Left lung (tissue), 14 donors: ENCODE measurements at places on chromosomes 3 and 15. TPM values are rescaled to one million over a fixed set of nuclear protein-coding genes. Genes with fewer than 3 reads are reported as not detected.

GRCh38 chr3:53346514-53346913, 829 bp downstream of the DCP1A start:
- peak overlapping the region; percentile 94 for H3K27ac ChIP-seq
- peaks cover 9% of the 10 kb centered on the region for H3K4me1 ChIP-seq
- H3K36me3 ChIP-seq = peaks cover 30% of the 10 kb centered on the region
- H3K4me3 ChIP-seq = peak overlapping the region; percentile 71

DNA sequence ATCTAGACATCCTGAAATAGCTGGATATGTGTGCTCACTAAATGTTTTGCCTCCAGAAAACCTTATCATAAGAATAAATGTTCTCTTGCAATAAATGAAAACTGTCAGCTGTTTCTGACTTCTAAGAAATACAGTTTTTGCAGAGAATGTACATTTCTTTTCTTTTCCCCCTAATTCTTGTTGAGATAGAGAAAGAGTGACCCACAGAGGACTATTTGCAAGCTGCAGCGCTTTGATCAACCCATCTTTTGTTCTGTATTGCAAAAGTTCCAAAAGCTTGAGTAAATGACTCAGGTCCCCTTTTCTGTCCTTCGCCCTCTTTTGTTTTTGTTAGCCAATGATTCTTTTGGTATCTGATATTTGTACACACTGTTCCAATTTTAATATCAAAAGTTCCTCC, 141.9 kb downstream of the BBX start:
- H3K27ac ChIP-seq = no peak overlapping the region
- H3K27me3 ChIP-seq = no peaks in the 10 kb centered on the region
- H3K4me3 ChIP-seq = no peak overlapping the region

Gene ABHD17C
- total RNA-seq = 32.2 TPM

DNA sequence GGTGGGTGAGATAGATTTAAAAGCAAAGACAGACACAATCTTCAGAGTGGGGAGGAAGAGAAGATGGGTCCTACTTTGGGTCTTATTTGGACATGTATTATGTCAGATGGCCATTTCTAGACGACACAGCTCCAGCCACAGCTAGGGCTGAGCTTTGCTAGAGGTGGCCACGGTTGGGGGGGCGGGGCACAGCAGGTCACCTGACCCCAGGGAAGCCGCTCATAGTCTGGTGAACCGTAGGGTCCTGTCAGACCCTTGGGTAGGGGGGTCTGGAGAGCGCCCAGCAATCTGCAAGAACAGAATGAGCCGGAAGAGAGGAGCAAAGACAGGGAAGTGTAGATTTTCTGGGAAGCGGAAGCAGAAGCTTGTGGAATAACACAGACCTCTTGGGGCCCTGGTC, 6.6 kb downstream of the EPB42 start:
- no peak overlapping the region for H3K4me3 ChIP-seq
- DNase-seq = no peak
- H3K27me3 ChIP-seq = peaks cover 14% of the 10 kb centered on the region
- no peaks in the 10 kb centered on the region for H3K36me3 ChIP-seq
- no peaks in the 10 kb centered on the region for H3K4me1 ChIP-seq

Gene CLDN18
- 354 TPM for total RNA-seq

- no peaks in the 10 kb centered on the region for H3K36me3 ChIP-seq
- H3K4me3 ChIP-seq = no peak overlapping the region
- no peaks in the 10 kb centered on the region for H3K27me3 ChIP-seq
- no peak overlapping the region for H3K27ac ChIP-seq
Measured at GRCh38 chr3:183350164-183350563, 78.3 kb downstream of the MCF2L2 start.

Gene PATL2
- total RNA-seq = 1.7 TPM

GRCh38 chr15:57948351-57949289, 116.9 kb downstream of the ALDH1A2 start:
- no peak overlapping the region for H3K27ac ChIP-seq
- H3K27me3 ChIP-seq = no peaks in the 10 kb centered on the region
- no peaks in the 10 kb centered on the region for H3K4me1 ChIP-seq
- no peak overlapping the region for H3K4me3 ChIP-seq

GRCh38 chr3:71078199-71078598, 505.3 kb downstream of the FOXP1 start:
- H3K27ac ChIP-seq = no peak overlapping the region
- no peak overlapping the region for H3K4me3 ChIP-seq
- H3K27me3 ChIP-seq = no peaks in the 10 kb centered on the region
- DNase-seq = no peak
- H3K4me1 ChIP-seq = peaks cover 16% of the 10 kb centered on the region

DNA sequence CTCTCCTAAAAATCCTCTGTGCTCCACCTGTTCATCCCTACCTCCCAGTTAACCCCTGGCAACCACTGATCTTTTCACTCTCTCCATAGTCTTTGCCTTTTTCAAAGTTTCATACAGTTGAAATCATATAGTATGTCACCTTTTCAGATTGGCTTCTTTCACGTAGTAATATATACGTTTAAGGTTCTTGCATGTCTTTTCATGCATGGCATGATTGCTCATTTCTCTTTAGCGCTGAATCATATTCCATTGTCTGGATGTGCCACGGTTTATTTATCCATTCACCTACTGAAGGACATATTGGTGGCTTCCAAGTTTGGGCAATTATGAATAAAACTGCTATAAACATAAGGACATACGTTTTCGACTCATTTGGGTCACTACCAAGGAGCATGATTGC, 28.7 kb downstream of the GLCE start:
- no peaks in the 10 kb centered on the region for H3K27me3 ChIP-seq
- H3K36me3 ChIP-seq = no peaks in the 10 kb centered on the region
- no peak overlapping the region for H3K4me3 ChIP-seq
- no peak overlapping the region for H3K27ac ChIP-seq
- peaks cover 5% of the 10 kb centered on the region for H3K4me1 ChIP-seq

GRCh38 chr15:82168296-82168695, 94.2 kb downstream of the EFL1 start:
- DNase-seq = no peak
- H3K36me3 ChIP-seq = no peaks in the 10 kb centered on the region
- no peaks in the 10 kb centered on the region for H3K4me1 ChIP-seq
- H3K27ac ChIP-seq = no peak overlapping the region
